GM12892 (cell line): ENCODE measurements at places on chromosomes 6 and 20.

DNA sequence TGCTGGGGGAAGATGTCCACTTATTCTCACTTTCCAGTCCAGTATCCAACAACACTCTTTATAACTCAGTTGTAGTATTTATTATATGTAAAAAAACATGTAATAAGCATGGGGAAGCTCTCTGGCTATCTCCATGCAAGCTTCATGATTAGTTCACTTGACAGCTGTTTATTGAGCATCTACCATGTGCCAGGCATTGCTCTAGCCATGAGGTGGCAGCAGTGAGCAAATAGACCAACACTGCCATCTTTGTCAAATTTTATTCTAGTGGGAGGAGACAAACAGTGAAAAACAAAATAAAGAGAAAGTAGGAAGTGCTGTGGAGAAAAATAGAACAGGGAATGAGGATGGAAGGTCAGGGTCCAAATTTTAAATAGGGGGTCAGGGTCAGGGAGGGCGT, 131.8 kb downstream of the CFAP61 start:
- DNase-seq, result no peak

DNA sequence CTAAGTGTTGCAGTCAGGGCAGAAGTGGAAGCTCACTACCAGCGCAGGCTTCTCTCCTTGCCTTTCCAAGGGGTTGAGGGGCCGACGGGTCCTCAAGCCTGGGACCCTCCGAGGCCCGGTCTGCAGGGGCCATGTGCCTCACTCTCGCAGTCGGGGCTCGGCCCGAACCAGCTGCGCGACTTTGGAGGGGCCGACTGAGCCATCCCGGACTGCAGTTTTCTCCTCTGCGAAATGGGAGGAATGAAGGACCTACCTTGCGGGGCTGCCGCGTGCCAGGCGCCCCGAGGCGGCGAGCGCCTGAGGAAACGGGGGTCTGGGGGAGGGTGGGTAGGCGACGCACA, 5.6 kb downstream of the LZTS3 start:
- DNase-seq, result no peak

GRCh38 chr20:58246346-58246745, 17.9 kb upstream of the ANKRD60 start:
- no peak for DNase-seq

DNA sequence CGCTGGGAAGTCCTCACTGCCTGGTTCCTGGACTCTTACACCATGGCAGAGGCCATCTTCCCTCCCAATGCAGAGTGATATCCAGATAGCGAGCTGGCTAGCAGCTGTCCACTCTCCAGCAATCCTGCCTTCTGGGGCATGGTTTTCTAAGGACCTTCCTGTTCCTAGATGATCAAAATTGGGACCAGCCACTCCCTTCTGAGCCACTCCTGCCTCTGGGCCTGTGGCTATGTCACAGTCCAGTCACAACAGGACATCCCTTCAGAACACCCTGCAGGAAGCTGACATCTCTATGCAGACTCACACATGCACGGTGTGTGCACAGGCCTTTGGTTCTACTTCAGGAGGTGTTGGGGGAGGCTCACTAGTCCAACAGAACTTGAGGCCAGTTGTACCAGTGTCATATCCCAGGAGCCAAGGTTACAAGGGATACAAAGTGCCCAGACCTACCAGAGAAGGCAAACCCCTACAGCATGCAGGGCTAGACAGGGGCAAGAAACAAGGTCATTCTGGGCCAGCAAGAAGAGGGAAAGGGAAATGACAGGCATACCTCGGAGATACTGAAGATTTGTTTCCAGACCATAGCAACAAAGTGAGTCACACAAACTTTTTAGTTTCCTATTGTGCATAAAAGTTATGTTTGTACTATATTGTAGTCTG, 2.7 kb upstream of the MCCD1 start:
- DNase-seq, result no peak

GRCh38 chr20:36854348-36855240, 21.3 kb upstream of the TLDC2 start:
- DNase-seq, result no peak

DNA sequence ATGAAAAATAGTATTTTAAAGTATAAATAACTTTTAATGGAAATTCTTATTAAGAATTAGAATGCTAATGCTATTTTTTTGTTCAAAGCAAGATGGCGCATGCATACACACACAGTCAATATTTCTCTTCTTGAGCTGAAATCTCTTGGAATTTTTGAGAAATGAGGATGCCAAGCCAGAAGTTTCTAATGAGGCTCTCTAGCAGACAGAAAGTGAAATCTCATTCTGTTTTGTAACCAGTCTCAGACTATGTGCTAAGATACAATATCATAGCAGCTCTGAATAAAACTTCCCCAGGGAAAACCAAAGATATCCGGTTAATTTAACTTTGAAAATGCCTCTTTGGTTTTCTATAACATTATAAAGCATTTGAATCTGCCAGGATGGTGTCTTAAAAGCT, 97.2 kb upstream of the HDAC2 start:
- no peak for DNase-seq

- no peak for DNase-seq
Observed at GRCh38 chr20:38342713-38343310, 3.5 kb upstream of the LBP start.

DNA sequence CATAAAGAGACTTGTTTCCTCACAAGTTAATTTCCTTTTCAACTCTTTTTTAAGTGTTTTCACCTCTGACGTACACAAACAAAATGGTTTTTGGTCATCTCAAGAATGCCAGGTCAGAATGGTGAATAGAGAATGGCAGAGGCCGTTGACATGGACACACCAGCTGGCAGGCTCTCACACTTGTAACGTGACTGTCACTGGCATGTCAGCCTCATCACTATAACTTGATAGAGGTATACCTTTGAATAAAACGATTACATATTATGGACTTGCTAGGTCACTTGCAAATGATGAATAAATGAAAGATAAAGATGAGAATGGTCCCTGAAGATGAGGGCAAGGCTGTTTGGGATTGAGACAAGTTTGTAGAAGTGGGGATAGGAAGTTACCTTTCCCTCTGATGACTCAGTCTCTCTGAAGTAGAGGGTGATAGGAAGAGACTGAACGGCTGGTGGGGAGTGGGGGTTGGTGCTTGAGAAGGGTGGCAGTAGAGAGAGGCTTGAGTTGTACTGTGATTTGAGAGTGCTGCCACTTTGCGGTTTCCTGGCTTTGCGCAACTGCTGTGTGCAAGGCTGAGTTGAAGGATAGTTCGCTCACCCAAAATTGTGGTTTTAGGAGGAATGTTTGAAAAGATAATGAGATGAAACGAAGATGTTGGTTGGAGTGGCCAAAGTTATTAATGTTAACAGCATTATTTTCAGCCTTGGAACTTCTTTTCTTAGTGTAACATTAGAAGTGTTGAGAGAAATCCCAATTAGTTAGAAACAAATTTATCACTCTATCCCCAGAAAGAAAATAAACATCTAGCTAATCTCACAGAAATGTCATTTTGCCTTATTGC, 30.3 kb downstream of the TBPL1 start:
- no peak for DNase-seq

DNA sequence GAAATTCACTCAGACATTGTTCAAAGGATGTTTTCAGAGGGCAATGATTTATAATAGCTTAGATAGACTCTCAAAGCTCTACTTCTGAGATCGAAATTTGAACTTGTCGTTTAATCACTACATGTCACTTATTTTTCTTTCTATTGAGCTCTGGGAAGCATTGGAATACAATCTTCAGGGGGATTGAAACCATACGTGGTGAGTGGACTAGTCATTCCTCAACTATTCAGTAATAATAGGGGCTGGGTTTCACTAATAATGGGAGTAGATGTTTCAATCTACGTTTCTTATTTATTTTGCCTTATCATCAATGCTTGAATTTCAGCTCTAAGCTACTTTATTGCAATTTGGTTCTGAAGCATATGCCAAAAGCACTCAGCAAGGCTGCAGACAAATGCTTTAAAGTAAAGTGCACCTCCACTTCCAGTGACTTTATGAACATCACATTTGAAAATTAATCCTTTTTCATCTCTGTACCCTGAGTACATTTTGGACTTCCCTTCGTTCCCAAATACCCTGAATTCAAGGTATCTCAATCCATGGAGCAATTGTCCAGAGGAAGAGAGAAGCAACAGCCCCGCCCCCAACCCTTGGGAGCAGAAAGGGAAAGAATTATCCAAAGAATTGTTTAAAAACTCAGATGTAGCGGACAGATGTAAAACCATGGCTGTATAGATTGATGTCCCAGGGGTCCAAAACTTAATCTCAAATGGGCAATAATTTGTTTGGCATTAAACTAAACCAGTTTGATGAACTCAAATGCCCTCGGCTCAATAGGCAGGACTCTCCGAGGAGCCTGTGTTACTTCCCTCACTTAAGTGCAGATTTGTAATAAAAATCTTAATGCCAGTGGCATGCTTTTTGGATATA, 68.1 kb downstream of the HFE start:
- no peak for DNase-seq

GRCh38 chr6:160344271-160344670, 3.9 kb upstream of the SLC22A3 start:
- DNase-seq, result no peak

DNA sequence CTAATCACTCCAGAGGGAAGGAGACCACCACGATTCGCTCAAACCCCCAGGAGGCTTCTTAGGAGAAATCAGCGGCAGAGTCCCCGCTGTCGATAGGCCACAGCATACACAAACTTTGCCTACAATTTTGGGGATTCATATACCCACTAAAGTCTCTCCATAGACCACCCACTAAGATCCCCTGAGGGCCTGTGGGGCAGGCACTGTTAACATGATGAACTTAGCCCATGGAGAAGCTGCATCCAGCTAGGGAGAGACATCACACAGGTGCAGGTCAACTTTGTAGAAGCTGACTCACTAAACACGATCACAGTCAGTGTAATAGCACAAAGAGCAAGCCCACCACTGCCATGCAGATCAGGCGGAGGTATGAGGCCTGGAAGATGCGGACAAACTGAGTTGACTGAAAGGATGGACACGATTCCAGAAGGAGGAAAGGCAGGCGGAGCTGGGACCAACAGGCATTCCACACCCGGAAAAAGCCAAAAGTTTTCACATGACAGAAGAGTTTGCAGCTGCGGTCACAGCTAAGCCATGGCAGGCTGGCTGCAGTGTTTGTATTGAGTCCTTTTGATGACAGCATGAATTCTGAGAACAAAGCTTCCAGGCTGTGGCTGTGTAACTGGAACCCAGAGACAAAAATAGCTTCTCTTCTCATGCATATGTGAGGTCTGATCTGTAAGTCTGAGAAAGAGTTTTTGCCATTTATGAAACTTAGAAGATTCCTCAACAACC, 75.7 kb upstream of the QKI start:
- DNase-seq, result no peak

- no peak for DNase-seq
Observed at GRCh38 chr6:32194825-32195651, 2.6 kb upstream of the GPSM3 start.

DNA sequence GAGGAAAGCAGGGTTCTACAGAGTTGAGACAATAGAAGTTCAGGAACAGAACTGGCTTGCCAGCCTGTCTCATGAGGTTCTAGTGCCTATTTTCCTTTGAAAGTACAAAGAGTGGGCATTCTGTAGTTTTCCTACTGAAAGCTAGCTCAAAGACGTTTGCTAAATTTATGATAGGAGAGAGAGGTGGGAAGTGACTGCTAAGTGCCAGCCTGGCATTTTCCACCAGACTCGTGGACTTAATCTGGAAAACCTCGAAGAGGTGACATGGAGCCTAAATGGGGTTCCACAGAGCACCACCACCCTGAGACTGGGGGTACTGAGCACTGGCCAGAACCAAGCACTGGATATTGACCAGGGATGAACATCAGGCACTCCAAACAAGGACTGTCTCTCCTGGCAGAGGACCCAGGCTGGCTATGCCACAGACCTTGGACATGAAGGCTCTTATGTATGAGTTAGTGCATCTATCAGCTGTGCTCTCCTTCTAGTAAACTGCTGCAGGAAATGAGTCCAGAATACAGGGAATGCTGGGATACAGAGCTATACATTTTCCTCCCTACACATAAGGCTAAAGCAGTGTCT, 7.1 kb downstream of the PEX6 start:
- no peak for DNase-seq

- no peak for DNase-seq
Observed at GRCh38 chr6:34489207-34489805, 23.4 kb downstream of the PACSIN1 start.

DNA sequence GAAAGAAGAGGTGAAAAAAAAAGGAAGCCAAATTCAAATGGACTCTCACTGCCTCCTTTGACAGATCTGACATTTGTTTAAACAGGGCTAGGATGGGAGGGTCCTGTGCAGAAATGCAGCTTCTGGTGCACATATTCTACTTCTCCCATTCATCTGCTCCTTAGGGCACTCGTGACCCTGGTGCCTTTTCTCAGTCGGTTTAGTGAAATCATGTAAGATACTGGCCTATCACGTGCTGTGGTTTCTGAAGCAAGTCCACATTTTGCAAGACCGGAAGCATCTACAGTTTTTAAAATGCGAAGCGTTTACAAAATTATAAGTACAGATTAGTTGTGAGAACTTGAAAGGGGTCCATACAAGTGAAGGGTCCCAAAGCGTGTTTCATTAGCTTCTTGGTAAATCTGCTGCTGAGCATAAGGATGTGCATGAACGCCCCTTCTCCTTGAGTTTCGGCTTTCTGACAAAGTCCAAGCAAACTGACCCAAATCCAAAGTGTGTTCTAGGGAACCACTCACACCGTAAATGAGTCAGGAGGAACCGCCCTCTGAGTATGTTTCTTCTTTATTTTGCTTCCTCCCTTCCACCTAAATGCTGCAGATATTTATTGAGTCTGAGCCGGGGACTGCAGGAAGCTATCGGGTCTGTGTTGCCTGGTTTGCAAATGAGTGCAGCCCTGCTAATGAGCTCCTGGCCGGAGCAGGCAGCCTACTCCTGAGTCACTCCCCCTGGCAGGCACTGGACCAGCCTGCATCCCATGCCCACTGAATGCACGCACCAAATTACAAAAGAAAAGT, 323.8 kb upstream of the JARID2 start:
- DNase-seq, result no peak

DNA sequence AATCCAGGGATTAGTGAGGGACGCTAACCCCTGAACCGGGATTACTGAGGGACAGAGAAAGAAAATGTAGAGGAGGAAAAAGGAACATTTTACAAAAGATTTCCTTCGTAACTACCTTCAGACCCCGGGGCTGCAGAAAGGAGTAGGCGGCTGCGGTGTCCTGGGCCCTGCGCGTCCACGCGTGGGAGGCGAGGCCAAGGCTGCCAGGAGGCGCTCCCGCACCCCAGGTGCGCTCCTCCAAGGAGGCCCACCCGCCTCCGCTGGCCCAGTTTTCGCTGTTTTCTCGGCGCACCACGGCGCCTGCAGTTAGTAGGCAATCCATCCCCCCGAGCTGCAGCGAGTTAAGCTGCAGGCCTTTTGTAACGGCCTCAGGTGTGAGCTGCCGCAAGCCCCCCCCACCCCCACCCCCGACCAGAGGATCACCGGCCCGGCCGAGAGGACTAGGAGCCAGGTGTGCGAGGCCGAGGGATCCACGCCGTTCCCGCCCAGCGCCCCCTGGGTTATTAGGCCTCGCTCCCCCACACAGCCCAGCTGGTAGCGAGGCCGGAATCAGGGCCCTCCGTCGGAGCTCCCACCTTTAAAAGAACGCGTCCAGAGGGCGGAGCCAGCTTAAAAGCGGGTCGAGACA, 380.3 kb upstream of the ARID1B start:
- peak; percentile 14 for DNase-seq
